SJCRH30 (cell line): ENCODE measurements at places on chromosomes 11 and 22. TPM values are rescaled to one million over a fixed set of nuclear protein-coding genes. Genes with fewer than 3 reads are reported as not detected.

- no peak for DNase-seq
These were observed 526.7 kb downstream of the INSC start for GRCh38 chr11:15641271-15642045.

DNA sequence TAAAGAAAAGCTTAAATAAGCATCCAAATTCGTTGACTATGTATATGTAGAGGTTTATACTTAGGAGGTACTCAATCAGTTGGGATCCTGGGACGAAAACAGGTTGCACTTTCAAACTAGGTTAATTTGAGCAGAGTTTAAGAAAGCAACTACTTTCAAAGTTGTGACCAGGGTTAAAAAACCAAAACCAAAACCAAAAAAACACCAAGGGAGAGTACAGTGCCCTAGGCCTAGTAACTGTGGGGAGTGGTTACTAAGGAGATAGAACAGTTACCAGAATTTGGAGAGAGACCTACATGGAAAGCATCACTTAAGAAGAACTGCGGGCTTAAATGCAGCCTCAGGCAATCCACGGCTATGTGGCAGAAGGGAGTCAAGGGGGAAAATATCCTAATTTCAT, 148.3 kb downstream of the JRKL start:
- DNase-seq: no peak

DNA sequence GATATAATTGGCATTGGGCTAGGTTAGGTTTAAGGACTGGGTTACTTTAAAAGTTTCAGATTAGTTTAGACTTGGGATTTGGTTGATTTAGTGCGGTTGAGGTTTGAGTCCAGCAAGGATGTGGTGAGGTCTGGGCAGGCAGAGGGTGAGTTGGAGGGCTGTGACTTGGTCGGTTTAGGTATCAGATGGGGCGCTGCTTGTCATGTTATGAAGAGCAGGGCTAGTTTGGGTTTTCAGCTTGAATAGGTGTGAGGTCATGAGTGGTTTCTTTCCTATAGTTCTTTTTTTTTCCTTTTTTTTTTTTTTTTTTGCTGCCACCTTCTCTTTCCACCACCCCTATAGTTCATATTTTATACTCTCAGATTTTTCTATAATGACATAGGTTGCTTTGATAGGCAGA, 4.8 kb downstream of the CLCF1 start:
- no peak for DNase-seq

DNA sequence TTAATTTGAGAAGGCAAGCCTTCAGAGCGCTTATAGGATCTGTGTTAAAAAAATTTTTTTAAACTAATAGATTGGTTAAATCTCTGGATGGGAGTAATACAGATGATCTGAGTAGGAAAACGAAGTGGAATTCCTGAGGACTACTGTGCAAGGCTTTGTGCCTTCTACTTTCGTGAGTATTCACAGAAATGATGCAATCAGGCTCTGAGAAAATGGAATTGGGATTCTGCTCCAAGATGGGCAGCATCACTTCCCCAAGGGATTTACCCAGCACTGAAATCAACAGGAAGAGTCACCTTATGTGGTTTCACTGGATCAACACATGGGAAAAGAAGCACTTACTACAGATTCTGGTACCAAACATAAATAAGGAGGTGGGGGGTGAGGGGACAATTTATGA, 12.5 kb downstream of the KMT5B start:
- DNase-seq: no peak

GRCh38 chr11:32374261-32374711, 61.1 kb downstream of the WT1 start:
- peak; percentile 17 for DNase-seq

- no peak for DNase-seq
These were observed 31.5 kb downstream of the PTPRJ start for GRCh38 chr11:48011798-48012391.

DNA sequence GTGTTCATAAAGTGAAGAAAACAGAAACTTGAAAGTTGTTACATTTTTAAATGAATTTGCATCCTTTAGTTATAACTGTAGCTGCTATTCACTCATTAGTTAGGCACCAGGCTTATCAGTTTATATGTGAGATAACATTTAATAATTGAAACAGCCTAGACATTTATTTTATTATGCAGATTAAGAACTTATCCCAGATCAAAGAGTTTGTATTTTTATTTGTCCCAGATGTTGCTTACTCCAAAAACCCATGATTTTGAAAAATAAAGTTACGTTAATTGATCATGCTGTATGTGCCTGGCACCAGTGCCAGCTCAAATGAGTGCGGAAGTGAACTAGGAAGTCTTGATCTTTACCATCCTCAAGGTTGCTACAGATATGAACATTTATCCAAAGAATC, 172.7 kb upstream of the CARD18 start:
- no peak for DNase-seq

GRCh38 chr11:127888386-127888785, 699.0 kb downstream of the ETS1 start:
- DNase-seq: no peak

DNA sequence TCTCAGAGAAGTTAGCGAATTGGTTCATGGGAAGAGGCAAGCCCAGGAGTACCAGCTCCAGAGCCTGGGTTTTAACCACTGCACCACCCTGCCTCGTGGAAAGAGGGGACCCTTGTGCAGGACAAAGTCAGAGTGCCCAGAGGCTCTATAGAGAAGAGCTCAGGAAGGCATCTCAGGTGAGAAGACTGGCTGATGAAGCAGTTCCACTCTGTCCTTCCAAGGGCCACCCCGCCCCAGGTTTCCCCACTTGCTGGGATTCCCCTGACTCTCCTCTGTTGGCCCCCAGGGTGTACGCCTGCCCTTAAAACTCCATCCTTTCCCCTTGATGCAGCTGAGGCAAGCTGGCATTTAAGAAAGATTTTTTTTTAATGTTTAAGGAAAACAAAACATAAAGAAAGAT, 265.8 kb downstream of the BUD13 start:
- DNase-seq: no peak

- no peak for DNase-seq
These were observed 1.9 kb downstream of the SLC5A1 start for GRCh38 chr22:32044913-32045312.

- no peak for DNase-seq
These were observed 63.6 kb downstream of the DHCR7 start for GRCh38 chr11:71384561-71384960.

- DNase-seq: no peak
These were observed 44.5 kb downstream of the ST14 start for GRCh38 chr11:130203766-130204702.

DNA sequence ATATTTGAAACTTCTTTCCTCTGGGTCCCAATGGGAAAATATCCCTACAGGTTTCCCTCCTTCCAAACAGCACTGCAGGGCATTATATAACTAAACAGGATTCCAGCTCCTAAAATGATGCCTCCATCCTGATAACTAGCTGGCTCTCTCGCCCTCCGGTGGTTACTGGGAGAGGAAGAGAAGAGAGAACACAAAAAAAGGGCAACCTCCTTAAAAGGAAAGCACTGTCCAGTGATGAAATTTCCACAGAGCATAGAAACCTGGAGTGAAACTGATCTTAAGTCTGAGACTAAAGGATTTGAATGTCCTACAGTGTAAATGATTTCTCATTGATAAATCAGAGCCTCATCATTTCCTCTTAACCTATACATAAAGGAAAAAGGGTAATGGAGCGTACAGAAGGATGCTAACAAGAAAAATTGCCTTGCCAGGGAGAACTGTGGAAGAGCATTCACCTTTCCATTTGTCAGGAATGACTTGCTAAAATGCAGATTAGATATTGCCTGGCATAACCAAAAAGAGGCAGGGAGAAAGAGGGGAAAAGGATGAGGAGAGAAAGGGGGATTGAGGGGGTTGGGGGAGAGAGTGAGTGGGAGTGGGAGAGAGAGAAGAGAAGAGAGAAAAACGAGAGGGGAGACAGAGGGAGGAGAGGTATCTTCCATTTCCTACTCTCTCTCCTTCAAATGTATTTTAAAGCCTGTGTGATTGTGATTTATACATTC, 121.3 kb downstream of the APOL5 start:
- DNase-seq: peak; percentile 43

DNA sequence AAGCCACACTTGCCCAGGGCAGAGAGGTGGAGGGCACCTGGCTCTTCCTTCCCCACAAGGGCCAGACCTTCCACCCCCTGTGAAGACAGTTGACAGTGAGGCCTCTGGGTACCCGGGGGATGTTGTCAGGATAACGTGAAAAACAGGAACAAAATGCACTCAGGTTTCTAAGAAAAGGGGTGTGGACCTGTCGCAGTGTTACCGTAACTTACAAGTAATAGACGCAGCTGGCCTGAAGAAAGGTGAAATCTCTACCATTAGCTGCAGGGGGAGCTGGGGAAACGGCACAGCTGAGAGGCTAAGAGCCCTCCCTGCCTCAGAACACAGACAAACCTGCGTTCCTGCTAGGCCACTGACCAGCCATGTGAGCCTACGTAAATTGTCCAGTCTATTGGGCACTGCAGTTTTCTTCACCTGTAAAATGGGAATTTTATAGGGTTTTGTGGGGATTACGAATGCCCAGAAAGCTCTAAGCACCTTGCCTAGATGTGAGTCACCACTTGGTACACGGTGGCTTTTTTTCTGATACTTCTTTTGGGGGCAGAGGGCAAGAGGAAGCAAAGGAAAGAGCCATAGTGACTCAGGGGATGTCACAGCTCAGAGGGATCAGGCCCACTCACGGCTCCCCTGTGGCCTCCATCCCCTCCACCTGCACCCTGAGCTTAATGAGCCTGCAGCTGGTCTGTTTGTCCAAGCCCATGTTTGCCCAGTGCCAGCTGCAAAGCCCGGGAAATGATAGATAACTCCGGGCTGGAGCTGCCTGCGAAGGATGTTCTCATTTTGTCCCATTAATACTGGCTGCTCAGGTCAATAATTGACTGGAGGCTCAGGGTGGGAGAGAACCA, 18.4 kb upstream of the CABP7 start:
- no peak for DNase-seq

- no peak for DNase-seq
These were observed 83.2 kb downstream of the ATXN10 start for GRCh38 chr22:45754822-45755221.

- peak; percentile 89 for DNase-seq
These were observed 101.9 kb downstream of the ARL14EP start for GRCh38 chr11:30424844-30425243.

GRCh38 chr11:65432100-65432650, 9.6 kb downstream of the NEAT1 start:
- no peak for DNase-seq

- no peak for DNase-seq
These were observed 24.1 kb downstream of the USP35 start for GRCh38 chr11:78212586-78213371.

DNA sequence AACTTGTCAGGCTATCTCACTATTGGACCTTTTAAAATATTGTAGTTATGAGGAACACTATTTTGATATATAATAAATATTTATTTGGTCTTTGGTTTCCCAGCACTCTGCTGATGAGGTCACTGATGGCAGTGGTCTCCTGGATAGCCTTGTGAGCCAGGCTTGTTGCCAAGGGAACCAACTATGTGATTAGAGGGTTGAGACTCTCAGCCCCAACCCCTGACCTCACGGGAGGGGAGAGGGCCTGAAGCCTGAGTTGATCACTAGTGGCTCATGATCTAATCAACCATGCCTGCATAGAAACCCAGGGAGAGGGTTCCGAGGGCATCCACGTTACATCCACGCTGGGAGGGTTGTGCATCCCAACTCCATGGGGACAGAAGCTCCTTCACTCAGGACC, 10.8 kb downstream of the PANX1 start:
- DNase-seq: no peak

Gene IGLL1
- total RNA-seq: 0.36 TPM in 1 of 2 replicates, not detected in the other

Gene MS4A5
- total RNA-seq: not detected in 2 replicates

Gene MLC1
- 0.04 and 0.18 TPM in 2 replicates for total RNA-seq

Gene PEX26
- total RNA-seq: 14.4 and 16.4 TPM in 2 replicates
